ENCODE measurements at places on chromosomes 6 and 20.

DNA sequence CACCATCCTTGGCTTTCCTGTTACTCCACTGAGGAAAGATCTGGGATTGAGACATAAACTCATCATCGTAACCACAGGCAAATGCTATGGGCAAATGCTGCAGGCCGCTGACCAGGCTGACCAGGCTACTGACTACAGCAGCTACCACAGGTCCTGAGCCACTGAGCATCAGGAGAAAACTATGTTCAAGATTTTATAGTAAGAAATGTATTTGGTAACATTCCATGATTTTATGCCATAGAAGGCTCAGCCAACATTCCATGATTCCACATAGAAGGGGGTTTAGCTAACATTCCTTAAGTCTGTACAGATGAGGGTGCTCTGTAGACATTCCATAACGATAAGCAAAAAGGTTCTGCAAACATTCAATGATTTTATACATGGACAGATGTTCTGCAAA lies 16.1 kb upstream of the B4GALT5 start:
- no peak for DNase-seq

DNA sequence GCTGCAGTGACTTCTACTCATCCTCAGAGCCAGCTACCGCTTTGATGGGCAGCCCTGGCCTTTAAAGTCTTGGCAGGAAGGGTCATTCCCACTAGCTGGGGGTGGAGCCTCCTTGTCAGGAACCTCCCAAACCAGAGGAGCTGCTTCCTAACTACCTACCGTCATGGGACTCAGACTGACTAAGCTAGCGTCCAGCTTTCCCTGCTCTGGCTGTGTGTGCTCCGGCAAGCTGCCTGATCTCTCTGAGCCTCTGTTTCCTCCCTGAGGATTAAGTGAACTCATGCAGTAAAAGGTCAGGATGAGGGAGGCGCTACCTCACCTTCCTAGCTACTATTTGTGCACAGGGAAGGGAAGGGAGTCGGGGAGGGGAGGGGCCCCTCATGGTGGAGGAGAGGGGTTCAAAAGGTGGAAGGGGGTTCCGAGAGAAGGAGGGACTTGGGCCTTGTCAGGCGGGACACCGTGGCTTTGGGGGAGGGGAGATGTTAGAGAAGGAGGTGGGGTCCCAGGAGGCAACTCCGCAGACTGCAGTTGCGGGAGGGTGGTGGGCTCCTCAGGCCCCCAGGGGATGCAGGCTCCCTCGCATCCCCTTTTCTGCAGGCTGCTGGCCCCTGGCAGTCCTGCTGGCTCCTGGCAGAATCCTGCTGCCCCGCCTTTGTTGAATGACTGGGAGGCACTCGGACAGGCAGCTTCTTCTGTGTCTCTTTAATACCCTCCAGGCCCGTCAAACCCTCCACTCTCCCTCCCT lies 9.8 kb downstream of the DUSP15 start:
- no peak for DNase-seq

DNA sequence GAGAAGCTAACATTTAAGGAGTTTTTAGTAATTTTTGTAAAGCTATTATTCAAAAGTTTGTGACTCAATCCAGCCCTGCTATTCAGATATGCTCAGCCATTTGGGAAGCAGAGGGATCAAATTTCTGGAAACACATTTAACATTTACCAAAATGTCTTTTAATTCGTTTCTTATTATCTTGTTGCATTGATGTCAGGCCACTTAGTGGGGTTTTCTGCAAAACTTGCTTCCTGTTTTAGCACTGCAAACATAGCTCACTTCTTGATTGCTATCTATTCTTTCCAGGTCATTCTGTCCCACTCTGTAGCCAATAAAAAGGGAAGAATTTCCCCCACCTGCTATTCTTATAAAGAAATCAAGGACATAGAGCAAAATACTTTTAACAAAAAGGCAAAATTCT lies 176.9 kb upstream of the SUPT3H start:
- DNase-seq = no peak

DNA sequence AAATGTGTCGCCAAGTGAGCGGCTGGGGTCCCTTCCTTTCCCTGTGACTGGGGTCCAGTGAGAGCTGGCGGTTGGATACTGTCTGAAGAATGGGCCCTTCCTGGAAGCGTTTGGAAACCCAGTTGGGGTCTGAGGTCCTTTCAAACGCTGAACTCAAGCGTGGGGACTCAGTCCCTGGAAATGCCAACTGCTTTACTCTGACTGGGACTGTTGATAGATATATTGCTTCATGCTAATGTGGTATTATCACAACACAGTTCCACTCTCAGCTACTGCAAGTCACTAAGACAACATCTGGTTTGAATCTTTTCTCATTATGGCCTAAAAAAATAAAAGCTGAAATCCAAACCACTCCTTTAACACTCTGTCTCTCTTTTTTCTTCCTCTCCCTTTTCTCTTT lies 23.7 kb upstream of the PSMF1 start:
- no peak for DNase-seq

DNA sequence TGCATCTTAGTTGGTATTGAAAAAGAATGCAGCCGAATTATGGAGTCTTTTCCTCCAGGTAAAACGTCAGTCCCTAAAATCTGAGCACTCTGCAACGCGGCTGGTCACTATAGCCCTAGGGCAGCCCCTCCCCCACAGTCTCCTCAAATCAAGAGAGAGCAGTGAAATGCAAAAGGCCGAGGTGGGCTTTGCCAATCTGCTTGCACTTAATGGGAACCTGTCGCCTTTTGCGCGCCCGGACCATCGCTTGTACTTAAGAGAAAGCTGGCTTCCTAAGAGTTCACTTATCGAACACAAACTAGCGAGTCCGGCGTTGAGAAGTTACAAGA lies 447 bp downstream of the MCM3 start:
- DNase-seq = peak; percentile 47

- no peak for DNase-seq
Observed at GRCh38 chr6:139361211-139361610, 13.2 kb downstream of the CITED2 start.

DNA sequence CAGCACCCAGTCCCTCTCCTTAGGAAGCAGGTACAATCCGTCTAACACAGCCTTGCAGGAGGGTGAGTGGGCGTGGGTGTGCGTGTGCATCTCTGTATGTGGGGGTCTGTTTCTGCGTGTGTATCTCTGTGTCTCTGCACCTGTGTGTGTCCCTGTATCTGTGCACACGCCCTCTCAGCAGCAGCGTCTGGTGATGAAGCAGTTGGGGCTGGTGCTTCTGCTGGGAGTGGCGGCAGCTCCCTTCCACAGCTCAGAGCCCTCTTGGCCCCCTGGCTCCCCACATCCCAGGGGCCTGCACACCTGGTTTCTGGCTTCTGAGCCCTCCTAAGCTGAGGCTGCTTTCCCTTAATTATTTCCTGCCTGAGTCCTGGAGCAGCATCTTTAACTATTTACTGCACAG lies 49.5 kb upstream of the CCDC167 start:
- no peak for DNase-seq

DNA sequence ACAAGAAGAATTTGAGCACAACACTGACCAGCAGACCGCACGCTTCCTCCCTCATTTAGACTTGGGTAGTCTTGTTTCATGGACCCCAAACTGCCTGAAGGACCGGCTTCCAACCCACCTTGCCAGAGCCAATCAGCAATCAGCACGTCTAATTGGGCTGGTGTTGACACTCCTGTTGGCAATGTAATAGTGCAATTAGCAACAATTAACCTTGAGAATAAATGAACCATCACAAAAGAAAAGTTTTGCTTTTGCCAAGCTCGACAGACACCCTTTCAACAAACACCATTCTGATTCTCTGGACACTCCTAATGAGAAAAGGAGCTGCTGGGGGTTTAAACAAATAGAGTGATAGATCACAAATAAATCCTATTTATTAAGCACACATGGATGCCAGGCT lies 61.0 kb downstream of the EDN3 start:
- DNase-seq = no peak

GRCh38 chr6:4640139-4640538 lies 136.1 kb upstream of the CDYL start:
- DNase-seq = no peak

- DNase-seq = no peak
Observed at GRCh38 chr6:34527751-34528670, 28.1 kb downstream of the SPDEF start.

DNA sequence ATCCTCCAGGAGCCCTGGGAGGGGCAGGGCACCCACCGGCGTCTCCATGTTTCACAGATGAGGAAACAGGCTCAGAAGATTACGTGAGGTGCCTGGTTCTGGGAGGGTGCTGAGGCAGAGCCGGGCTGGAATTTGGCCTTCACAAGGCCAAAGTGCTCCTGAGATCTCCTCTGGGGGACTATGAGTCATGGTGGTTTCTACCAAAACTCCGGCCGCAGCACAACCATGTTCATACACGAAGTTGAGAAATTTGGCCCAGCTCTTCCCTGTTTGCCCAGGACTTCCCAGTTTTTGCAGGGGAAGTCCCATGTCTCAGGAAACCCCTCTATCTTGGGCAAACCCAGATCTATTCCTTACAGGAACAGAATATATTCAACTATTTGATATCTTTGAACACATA lies 172.9 kb upstream of the CDYL start:
- DNase-seq = no peak

- no peak for DNase-seq
Observed at GRCh38 chr6:21947731-21948386, 349.0 kb downstream of the PRL start.

- no peak for DNase-seq
Observed at GRCh38 chr6:3782876-3783832, 31.6 kb upstream of the PXDC1 start.

DNA sequence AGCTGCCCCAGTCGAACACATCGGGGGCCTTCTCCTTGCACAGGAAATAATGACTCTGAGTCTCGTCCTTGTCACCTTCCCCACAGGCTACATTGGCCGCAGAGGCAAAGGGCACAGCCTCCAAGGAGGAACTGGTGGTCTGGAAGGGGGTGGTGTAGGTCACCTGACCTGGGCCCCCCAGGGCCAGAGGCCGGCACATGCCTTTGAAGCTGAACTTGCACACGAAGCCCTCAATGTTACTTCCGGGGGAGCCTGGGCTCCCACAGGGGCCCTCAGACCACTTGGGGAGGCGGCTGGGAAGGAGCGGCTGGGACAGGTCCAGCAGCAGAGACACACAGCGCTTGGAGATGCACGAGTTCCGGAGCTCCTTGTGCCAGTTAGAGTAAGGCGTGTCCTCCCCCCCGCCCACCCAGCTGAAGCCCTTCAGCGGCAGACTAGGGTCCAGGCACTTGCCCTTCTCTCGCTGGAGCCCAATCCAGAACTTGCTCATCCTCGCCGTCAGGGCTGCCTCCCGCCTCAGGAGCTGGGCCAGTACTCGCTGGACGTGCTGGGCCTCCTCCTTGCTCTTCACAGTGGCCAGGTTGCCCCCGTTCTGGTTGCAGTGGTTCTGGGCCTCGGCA lies 578 bp downstream of the CD93 start:
- DNase-seq = no peak

- DNase-seq = no peak
Observed at GRCh38 chr6:3610206-3610605, 141.3 kb downstream of the PXDC1 start.

DNA sequence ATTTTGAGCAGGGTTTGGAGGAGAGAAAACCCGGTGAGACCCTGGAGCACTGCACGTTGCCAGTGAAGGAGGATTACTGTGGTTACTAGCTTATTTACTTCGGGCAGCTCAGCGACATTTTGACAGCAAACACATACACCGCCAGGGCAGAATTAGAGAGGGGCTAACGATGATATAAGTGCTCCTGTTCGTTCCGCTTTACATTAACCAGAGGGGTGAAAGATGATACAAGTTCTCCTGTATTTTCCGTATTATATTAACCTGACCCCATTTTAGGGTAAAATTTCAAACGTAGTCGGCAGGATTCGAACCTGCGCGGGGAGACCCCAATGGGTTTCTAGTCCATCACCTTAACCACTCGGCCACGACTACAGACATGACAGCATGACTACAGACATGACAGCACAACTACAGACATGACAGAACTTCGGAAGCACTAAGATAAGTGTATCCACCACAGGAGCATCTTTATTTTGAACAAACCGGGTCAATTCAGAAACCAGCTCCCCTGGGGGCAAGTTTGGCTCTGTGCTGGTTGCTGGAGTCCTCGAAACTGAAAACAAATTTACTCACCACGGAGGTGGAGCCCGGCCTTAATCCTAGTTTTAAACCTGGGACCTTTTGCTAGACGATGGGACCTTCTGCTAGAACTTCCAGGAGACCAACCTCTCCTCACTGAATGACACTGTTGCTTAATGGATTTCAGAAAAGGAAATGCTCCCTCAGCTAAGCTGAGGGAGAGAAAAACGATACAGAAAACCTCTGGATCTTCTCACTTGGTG lies 80.4 kb upstream of the ZNF184 start:
- no peak for DNase-seq

DNA sequence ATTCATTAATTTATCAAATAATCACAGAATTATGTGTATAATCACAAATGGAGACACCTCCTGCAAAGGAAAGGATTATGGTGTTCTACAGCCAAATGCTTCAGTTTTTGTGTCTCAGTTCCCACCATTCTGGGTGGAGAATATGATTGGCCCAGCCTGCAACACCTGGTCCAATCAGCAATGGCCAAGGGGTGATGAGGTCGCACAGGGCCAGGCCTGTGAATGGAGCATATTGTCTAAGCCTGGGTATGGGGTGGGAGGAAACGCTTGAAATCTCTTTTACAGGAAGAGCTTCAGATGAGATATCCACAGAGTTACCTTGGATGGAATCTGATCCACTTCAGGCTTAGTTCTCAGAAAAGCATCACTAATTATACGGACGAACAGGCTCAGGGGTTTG lies 271.6 kb downstream of the DHX35 start:
- no peak for DNase-seq

GRCh38 chr20:63566395-63567135 lies 7.5 kb downstream of the HELZ2 start:
- no peak for DNase-seq
